Activated CD4-positive, alpha-beta T cell treated with anti-CD3 and anti-CD28 coated beads for 36 hours (primary cell): ENCODE measurements at places on chromosomes 2 and 18. TPM values are rescaled to one million over a fixed set of nuclear protein-coding genes. Genes with fewer than 3 reads are reported as not detected.

GRCh38 chr2:86621280-86621943, 2.3 kb downstream of the RNF103 start:
- H3K4me1 ChIP-seq: peaks cover 46% of the 10 kb centered on the region
- peaks cover 26% of the 10 kb centered on the region for H3K36me3 ChIP-seq
- peaks cover 2% of the 10 kb centered on the region for H3K27me3 ChIP-seq
- H3K27ac ChIP-seq: peak overlapping the region; percentile 37
- peak overlapping the region; percentile 95 for H3K4me3 ChIP-seq

DNA sequence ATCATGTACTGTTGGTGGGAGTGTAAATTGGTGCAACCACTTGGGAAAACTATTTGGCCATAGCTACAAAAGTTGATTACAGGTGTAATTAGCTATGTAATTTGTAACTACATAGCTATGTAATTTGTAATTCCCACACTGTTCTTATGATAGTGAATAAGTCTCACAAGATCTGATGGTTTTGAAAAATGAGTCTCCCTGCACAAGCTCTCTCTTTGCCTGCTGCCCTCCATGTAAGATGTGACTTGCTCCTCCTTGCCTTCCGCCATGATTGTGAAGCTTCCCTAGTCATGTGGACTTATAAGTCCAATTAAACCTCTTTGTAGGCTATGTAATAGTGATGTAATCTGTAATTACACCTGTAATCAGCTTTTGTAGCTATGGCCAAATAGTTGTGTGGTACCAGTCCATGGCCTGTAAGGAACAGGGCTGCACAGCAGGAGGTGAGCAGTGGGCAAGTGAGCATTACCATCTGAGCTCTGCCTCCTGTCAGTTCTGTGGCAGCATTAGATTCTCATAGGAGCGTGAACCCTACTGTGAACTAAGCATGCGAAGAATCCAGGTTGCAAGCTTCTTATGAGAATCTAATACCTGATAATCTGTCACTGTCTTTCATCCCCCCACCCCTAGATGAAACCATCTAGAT, 133.7 kb upstream of the COPS8 start:
- H3K4me3 ChIP-seq: no peak overlapping the region
- DNase-seq: no peak
- peaks cover 3% of the 10 kb centered on the region for H3K4me1 ChIP-seq
- H3K27me3 ChIP-seq: peaks cover 2% of the 10 kb centered on the region
- H3K27ac ChIP-seq: no peak overlapping the region
- no peaks in the 10 kb centered on the region for H3K36me3 ChIP-seq

GRCh38 chr2:30222636-30223360, 8.5 kb upstream of the LBH start:
- H3K36me3 ChIP-seq: no peaks in the 10 kb centered on the region
- no peak overlapping the region for H3K4me3 ChIP-seq

DNA sequence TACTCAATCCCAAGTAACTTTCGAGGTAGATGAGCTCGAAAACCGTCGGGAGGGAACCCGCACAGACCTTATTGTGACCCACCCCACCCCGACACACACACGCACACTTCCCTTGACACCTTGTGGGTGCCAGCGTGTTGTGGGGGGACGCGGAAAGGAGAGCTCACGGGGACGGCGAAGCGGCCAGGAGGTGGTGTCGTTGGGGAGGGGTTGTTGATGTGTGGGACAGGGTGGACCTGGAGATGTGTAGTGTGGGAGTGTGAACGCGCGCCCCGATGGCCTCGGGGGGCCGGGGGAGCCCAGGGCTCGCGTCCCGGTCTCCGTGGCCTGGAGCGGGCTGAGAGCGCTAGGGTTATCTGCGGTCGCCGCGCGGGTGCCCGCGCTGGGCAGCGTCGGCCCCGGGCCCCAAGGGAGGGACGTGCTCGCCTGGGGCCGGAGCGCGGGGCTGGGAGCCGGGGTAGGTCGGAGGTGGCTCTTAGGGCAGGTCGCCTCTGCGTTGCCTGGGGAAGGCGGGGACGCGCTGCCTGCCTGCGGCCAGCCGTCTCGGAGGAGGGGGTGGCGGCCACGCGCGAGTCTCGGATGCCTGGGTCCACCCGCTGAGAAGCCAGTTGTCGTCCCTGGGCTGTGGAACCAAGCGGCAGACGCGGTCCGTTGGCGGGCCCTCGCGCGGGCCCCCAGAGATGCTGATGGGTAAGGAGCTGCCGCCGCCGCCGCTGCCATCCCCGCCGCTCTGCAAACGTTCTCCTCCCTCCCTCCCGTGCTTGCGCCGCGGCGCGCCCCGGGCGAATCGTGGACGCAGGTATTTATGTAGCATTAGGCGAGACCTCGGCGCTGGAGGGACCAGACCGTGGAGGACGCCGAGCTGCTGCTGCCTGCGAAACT, 1.6 kb downstream of the KLHL29 start:
- peak overlapping the region; percentile 76 for H3K4me3 ChIP-seq
- H3K36me3 ChIP-seq: no peaks in the 10 kb centered on the region

DNA sequence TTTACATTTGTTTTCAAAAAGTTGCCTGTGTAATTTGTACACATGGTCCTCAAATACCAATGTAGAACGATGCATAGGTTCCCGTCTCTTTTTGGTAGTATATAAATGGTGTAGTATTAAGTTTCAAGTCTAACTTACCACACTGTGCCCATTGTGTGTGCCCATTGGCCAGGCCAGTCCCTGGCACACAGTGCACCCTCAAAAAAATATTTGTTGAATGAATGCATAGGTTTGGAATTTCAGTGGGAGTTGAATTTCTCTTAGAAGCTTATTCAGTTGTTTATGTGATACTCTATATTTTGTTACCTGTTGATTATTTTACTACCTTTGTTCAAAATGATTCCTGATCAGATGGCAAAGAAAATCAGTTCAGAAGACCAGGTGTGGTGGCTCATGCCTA, 30.1 kb downstream of the IDH1 start:
- no peaks in the 10 kb centered on the region for H3K27me3 ChIP-seq
- DNase-seq: no peak
- H3K27ac ChIP-seq: no peak overlapping the region
- H3K4me3 ChIP-seq: no peak overlapping the region

DNA sequence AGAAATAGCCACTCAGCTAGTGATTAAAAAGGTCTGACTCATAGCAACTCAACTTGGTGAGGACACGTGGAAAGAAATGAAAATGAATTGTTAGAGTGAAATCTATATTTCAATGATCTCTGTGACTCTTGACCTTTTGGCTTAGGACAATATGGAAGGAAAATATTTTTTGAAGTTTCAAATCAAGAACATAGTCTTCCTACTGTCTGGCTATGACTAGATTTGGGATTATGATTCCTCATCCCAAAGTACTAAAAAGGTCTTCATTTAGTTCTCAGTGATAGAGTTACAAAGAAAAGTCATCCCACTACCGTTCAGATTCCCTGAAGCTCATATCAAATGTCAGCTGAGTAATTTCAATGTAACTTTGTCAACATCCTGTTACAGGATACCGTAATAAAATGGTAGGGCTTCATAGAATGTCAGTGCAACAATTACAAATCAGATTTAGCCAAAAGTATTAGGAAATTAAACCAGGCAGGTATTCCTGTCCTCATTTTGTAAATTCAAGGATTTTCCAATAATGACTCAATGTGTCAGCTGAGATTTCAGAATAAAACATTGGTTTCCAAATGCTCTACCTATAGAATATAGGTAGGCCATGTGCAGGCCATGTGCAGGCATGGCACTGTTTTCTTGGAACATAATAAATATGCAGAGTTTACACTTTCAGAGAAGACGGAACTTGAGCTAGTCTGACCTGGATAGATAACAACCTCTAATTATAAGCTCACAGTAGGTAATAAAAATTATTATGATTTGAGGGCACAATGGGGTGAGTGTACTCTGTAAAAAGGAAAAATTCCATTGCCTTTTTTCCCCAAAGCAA, 36.0 kb downstream of the ANKRD29 start:
- no peaks in the 10 kb centered on the region for H3K36me3 ChIP-seq
- peaks cover 9% of the 10 kb centered on the region for H3K4me1 ChIP-seq
- no peak for DNase-seq
- peaks cover 7% of the 10 kb centered on the region for H3K27me3 ChIP-seq

- H3K4me1 ChIP-seq: no peaks in the 10 kb centered on the region
- no peak for DNase-seq
- no peak overlapping the region for H3K4me3 ChIP-seq
- no peaks in the 10 kb centered on the region for H3K27me3 ChIP-seq
- no peaks in the 10 kb centered on the region for H3K36me3 ChIP-seq
- H3K27ac ChIP-seq: no peak overlapping the region
These were observed 686.7 kb downstream of the NR4A2 start for GRCh38 chr2:155645791-155646190.

DNA sequence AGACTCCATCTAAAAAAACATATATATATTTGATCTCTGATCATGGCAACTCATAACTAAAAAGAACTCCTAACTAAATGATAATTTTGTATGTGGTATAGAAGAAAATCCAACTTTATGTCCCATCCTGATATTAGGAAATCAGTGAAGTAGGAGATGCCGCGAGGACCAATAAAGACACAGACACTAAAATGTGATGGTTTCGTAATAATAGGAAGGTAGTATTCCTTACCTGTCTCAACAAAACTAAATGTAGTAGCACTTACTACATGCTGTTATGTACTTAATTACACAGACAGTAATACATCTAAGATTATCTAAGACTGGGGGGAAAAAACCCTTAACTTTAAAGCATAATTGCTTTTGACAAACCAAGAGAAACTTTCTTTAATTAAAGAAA, 63.5 kb downstream of the TRIP12 start:
- peaks cover 30% of the 10 kb centered on the region for H3K4me1 ChIP-seq
- no peak overlapping the region for H3K4me3 ChIP-seq
- DNase-seq: no peak
- H3K36me3 ChIP-seq: peaks cover 50% of the 10 kb centered on the region
- H3K27ac ChIP-seq: no peak overlapping the region

DNA sequence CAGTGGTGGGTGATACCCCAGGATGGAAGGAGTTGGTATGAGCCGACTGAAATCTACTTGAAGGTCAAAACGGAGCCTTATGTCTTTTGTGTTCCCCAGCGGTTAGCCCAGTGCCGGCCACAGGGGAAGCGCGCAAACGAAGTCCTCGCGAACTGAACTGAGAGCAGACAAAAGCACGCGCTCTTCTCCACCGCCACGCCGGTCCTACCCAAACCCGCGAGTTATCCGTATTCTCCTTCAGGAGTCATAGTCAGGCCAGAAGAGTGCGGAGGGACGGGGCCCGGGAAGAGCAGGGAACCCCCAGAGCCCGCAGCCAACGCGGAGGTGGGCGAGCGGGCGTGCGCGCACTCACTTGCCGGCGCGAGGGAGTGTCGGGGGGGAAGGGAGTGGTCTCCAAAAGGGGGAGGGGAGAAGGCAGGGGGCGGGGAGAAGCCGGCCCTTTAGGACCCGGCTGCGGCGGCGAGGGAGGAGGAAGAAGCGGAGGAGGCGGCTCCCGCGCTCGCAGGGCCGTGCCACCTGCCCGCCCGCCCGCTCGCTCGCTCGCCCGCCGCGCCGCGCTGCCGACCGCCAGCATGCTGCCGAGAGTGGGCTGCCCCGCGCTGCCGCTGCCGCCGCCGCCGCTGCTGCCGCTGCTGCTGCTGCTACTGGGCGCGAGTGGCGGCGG, at the start of gene IGFBP2:
TSS of gene IGFBP2 (plus strand) at position 469 of the 664 bp plus-strand sequence. CDS start at position 573, 104 bp downstream.
- no peak within 1 kb of the TSS for H3K27ac ChIP-seq
- peak within 1 kb of the TSS; percentile 76 for H3K4me3 ChIP-seq
- H3K36me3 ChIP-seq: no peaks in the 10 kb centered on the region
- H3K27me3 ChIP-seq: peaks cover 53% of the 10 kb centered on the region
- H3K4me1 ChIP-seq: peaks cover 23% of the 10 kb centered on the region

DNA sequence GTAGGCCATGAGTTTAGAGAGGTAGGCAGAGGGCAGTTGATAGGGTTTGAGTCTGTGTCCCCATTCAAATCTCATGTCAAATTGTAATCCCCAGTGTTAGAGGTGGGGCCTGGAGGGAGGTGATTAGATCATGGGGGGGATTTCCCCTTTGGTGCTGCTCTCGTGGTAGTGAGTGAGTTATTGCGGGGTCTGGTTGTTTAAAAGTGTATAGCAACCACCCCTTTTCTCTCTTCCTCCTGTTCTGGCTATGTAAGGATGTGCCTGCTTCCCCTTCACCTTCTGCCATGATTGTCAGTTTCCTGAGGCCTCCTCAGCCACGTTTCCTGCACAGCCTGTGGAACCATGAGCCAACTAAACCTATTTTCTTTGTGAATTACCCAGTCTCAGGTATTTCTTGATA, 25.5 kb downstream of the MARCHF4 start:
- H3K36me3 ChIP-seq: no peaks in the 10 kb centered on the region
- peak overlapping the region; percentile 69 for H3K27ac ChIP-seq
- H3K27me3 ChIP-seq: no peaks in the 10 kb centered on the region
- peaks cover 68% of the 10 kb centered on the region for H3K4me1 ChIP-seq
- H3K4me3 ChIP-seq: no peak overlapping the region
- peak; percentile 47 for DNase-seq

- no peaks in the 10 kb centered on the region for H3K27me3 ChIP-seq
- DNase-seq: no peak
- peaks cover 5% of the 10 kb centered on the region for H3K36me3 ChIP-seq
These were observed 30.4 kb downstream of the HDAC4 start for GRCh38 chr2:239370403-239370802.

DNA sequence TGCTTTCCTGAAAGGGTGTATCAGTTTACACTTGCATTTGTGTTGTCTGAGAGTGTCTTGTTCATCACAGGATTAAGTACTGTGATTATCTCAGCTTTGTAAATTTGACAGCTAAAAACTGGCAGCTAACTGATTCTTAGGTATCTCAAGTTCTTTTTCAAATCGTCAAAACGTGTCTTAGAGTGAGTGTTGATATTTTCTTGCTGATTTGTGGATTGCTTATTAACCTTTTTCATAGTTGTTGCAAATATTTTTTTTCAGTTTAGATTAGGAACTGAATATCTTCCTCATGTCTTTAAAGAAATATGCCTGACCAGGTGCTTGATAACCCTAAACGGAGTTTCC, 41.9 kb downstream of the LRRFIP1 start:
- no peaks in the 10 kb centered on the region for H3K36me3 ChIP-seq
- H3K27ac ChIP-seq: no peak overlapping the region
- H3K27me3 ChIP-seq: no peaks in the 10 kb centered on the region
- peaks cover 16% of the 10 kb centered on the region for H3K4me1 ChIP-seq
- DNase-seq: no peak
- H3K4me3 ChIP-seq: no peak overlapping the region

GRCh38 chr2:100818003-100818605, 1.8 kb upstream of the NPAS2 start:
- H3K27ac ChIP-seq: peak overlapping the region; percentile 72
- no peak for DNase-seq
- peaks cover 27% of the 10 kb centered on the region for H3K27me3 ChIP-seq
- peak overlapping the region; percentile 72 for H3K4me3 ChIP-seq
- peaks cover 4% of the 10 kb centered on the region for H3K36me3 ChIP-seq

GRCh38 chr18:70290482-70291294, 1.8 kb downstream of the SOCS6 start:
- peaks cover 23% of the 10 kb centered on the region for H3K27me3 ChIP-seq
- H3K27ac ChIP-seq: no peak overlapping the region
- no peak for DNase-seq
- H3K4me3 ChIP-seq: peak overlapping the region; percentile 82

GRCh38 chr2:192775459-192776262, 580.9 kb upstream of the TMEFF2 start:
- no peak overlapping the region for H3K4me3 ChIP-seq
- no peaks in the 10 kb centered on the region for H3K4me1 ChIP-seq
- no peak overlapping the region for H3K27ac ChIP-seq
- H3K27me3 ChIP-seq: no peaks in the 10 kb centered on the region
- no peak for DNase-seq

Gene TUBA4B
- not detected for total RNA-seq

Gene MC5R
- not detected for total RNA-seq

Gene CCDC142
- total RNA-seq: 13.2 TPM

Gene C2orf78
- not detected for total RNA-seq

Gene SGO2
- 56.7 TPM for total RNA-seq

Gene NEMP2
- total RNA-seq: 24.6 TPM

Gene DNMT3A
- 76.2 TPM for total RNA-seq

Gene ONECUT2
- total RNA-seq: not detected

Gene HYCC2
- total RNA-seq: 15.8 TPM

Gene ABCB11
- not detected for total RNA-seq

Gene RPIA
- total RNA-seq: 38.3 TPM
